ENCODE measurements at places on chromosomes 5 and 9.

DNA sequence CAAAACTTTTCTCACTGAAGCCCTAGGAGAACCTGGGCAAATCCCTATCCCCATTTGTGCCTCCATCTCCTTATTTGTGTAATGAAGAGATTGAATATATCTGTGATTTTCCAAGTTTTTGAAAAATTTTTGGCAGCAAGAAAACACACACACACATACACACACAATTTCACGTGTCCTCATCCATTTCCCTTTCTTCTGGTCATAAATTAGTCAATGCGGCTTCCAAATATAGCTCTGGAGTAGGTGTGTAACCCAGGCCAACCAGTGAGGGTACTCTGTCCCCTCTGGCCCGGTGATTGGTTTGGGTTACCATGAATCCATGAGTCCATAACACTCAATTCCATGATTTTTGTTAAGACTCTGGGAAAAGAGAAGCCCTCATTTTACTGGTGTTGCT is 12.7 kb downstream of the CSF1R start:
- no peak for DNase-seq

DNA sequence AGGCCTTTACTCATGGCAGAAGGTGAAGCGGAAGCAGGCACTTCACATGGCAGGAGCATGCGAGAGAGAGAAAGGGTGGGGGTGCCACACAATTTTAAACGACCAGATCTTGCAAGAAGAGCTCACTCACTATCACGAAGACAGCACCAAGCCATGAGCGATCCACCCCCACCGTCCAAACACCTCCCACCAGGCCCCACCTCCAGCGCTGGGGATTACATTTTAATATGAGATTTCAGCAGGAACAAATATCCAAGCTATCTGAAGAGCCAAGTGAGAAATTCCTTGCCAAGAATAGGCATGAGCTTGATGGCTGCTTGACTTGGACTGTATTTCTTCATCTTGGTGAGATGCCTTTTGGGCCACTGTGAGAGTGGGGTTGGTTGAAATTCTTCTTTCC is 88.0 kb downstream of the PDZD2 start:
- DNase-seq = no peak

GRCh38 chr9:13450723-13451122 is 171.2 kb upstream of the MPDZ start:
- no peak for DNase-seq

DNA sequence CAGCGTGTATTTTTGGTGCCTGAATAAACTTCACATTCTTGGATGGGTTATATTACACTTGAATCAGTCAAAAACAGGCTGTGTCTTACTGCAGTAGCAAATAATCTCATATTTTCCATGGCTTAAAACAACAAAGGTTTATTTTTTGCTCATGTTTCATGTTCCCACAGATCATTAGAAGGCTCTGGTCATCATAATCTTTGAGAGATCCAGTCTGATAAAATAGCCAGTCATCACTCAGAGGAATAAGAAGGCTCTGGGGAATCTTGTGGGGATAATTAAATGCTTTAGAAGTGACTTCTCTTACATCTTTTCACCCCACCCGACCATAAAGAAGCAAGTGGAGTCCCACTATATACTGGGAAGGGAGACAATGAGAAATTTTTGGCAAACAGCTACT is 417.7 kb downstream of the PSAT1 start:
- DNase-seq = no peak

Measured in CD4-positive, alpha-beta T cell treated with Interleukin-15 for 1 hour (primary cell).